Activated CD4-positive, alpha-beta T cell treated with anti-CD3 and anti-CD28 coated beads for 24 hours (primary cell): ENCODE measurements at places on chromosomes 2 and 18.

- DNase-seq, result no peak
Observed at GRCh38 chr18:70673831-70674230, 385.0 kb downstream of the SOCS6 start.

- DNase-seq, result no peak
Observed at GRCh38 chr2:191638079-191638801, 39.7 kb upstream of the NABP1 start.

DNA sequence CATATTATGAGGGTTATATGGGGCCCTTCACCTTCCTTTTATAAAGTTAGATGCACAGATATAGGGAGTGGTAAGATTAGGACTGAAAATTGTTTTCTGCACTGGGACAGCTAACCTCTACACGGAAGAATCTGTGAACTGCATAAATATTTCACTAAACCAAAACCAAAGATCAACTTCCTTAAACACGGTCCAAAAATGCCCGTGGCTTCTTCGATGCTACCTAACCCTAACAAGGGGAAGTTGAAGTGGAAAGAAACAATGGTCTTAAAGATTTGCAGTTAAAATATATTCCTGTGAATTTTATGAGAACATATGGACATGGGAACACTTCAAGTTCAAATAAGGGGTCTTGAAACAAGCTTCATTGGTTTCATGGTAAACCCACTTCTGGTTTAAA, 33.3 kb upstream of the PAX3 start:
- DNase-seq, result no peak

GRCh38 chr2:136468799-136469369, 296.5 kb upstream of the THSD7B start:
- no peak for DNase-seq

DNA sequence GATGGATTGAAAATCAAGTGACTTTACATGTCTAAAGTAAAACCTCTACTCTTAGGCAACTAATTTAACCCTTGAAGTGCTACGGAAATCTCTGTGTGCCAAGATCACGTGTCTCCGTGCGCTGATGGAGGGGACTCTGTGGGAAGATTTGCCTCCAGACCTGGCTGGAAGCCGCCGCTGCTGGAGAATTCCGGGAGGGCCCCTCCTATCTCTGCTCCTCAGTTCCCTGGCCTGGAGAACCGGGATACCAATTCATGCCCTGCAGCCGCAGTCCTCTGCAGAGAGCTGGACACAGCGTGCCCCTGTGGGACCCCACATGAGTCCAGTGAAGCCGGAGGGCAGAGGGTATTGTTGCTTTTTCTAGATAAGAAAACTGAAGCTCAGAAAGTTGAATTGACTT, 126.9 kb upstream of the PXDN start:
- no peak for DNase-seq

DNA sequence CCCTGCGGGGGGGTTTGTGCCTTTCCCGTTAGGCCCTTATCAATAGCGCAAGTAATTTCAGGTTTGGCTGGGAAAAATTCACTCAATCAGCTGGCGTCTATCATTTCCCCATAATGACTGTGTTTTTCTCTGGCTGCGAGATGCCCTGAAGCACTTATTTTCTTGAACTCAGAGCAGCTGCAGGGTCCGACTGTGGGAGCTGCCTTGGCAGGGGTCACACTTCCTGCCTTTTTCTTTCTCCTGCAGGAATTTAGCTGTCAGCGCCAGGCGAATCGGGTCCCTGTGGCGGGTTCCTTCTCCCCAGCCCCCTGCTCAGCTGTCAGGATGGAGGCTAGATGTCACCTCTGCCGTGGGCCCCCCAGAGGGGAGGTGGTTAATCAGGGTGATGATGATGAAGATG, 81.3 kb upstream of the HPCAL1 start:
- no peak for DNase-seq

GRCh38 chr2:128624956-128625355, 306.3 kb upstream of the HS6ST1 start:
- DNase-seq, result no peak

GRCh38 chr2:152462779-152463178, 127.8 kb downstream of the FMNL2 start:
- no peak for DNase-seq

- DNase-seq, result no peak
Observed at GRCh38 chr2:26770986-26771586, 7.0 kb downstream of the SLC35F6 start.

DNA sequence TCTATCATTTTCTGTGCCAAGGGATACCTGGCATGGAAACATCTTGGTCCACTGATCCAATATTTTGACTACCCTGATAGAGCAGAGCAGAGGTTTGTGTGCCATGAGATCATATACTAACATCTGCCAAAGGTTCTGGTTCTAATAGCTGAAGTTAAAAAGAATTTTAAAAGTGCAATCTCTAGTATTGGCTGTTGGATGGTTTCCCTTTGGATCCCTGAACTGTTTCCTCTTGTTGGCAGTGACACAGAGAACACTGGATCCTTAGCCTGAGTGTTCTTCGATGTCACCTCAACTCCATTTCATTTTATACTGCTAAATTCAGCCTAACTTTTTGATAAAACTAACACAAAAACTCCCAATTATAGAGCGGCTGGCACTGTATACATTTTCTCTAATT, 169.3 kb upstream of the FBXO11 start:
- no peak for DNase-seq

- no peak for DNase-seq
Observed at GRCh38 chr18:36389027-36389426, 91.5 kb downstream of the FHOD3 start.
